GM04504 (cell line): ENCODE measurements at places on chromosomes 7 and 10.
A peak's percentile ranks its signal among the peaks of the same experiment; 100 is the strongest.

- no peak for DNase-seq
Observed at GRCh38 chr10:392705-393037, 257.4 kb downstream of the ZMYND11 start.

GRCh38 chr10:34506786-34507185 is 308.3 kb downstream of the PARD3 start:
- no peak for DNase-seq

- DNase-seq: no peak
Observed at GRCh38 chr10:44411251-44411650, 26.4 kb upstream of the CXCL12 start.

- DNase-seq: no peak
Observed at GRCh38 chr7:82284936-82285519, 158.5 kb downstream of the CACNA2D1 start.

DNA sequence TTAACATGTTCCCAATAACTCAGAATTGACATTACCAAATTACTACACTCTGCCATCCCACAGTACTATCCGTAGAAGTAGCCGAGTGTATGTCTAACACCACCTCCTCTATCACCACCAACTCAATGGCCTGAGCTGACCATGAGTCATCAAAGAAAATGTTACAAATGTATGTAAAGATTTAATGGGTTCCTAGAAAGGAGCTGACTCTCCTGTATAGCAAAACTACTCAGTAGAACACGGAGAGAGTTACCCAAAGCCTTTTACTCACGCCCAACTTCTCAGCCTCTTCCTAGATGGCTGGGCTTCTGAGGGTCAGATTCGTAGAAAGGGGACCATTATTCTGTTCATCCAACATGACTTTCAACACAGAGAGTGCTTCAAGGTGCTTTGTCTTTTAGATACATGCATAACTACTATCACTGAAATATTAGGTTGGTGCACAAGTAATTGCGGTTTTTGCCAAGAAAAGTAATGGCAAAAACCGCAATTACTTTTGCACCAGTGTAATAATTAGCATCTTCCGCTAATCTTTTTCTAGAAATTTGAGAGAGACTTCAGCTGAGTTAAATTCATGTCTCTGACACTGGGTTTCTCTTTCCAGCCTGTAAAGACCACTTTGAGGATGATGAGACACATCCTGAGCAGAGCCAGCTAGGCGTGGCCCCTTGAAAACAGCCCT is 24.0 kb upstream of the NANOS1 start:
- no peak for DNase-seq

- DNase-seq: no peak
Observed at GRCh38 chr7:68417659-68418058, 1180.6 kb upstream of the AUTS2 start.

DNA sequence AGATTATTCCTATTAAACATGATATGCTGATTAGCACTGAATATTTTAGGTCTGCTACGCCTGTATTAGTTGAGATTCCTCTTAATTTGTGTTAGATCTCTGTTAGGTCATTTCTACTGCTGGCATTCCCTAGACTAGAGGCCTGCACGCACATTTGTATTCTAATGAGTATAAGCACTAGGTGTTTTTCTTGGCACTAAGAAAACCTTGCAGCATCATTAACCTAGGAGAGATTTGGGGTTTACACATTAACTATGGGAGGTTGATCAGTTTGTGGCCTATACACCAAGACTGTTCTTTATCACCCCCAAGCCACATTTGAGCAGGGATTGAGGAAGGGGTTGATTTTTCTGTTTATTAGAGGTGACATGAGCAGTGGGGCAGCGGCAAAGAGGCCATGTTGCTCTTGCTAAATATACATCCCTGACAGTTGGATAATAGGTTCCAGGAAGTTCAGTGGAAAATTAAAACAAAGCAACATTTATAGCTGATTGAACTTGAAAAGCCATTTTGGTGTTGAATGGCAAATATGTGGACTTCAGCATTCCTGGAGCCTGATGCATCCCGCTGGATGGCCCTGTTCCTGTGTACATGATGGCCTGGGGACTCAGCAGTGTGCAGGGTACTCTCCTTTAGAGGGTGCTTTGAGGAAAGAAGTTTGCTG is 65.2 kb downstream of the GBF1 start:
- no peak for DNase-seq

DNA sequence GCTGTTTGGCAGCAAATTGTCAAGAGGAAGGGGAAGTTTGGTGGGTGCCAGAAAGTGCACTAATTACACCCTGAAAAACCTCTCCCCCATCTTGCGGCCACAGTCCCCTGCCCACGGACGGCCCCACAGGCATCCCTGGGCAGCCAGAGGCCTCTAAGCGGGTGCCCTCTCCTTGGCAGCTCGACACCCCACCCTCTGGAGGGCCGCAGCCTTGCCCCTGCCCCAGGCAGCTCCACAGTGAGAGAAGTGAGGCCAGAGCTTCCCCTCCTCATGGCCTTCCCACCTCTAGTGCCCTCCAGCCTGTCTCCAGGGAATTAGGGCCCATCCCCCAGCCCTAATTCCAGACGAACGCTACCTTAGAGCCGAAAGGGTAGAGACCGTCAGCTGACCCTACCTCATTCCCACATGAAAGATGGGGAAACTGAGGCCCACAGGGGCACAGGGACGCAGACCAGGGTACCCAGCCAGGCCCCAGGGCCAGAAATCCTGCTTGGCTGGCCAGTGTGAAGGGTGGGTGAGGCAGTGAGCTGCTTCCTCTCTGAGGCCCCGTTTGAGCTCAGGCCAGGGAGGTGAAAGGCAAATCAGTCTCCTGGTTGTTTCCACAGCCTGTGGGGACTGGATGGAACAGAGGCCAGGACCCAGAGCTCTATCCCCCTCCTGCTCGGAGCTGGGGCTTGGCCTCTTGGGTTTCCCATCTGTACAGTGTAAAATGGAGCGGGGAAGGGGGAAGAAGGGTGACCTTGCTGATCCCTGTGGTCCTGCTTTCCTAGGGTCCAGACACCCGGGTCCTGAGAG is 10.0 kb downstream of the ZCCHC24 start:
- no peak for DNase-seq

DNA sequence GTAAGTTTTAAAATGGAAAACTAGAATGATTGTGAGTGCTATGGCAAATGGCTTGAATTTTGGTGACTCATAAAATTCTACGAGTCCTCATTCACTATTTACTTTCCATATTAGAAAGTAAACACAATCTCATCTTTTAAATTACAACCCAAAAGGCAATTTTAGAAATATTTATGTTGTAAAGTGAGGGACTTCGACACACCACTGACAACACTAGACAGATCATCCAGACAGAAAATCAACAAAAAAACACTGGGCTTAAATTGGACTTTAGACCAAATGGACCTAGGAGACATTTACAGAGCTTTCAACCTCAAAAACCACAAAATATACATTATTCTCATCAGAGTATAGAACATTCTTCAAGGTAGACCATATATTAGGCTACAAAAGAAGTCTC is 30.1 kb downstream of the ZNF277 start:
- DNase-seq: no peak

- peak; percentile 80 for DNase-seq
Observed at GRCh38 chr7:1532456-1533254, 2.2 kb downstream of the MAFK start.

DNA sequence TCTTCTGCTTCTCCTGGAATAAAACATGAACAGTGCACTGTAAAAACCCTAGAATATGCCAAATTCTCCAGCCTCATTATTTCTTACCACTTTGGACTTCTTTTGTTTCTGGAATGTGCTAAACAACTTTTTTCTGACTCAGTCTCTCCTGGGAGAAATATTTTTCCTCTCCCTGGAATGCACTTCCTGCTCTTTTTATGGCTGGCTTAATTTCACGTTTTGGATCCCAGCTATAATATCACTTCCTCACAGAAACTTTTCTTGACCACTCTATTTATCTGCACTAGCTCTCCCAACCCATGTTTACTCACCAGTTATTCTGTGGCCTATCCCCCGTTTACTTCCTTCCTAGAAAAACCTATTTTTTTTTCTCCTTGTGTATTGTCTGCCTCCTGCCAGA is 26.7 kb downstream of the ABCB5 start:
- peak; percentile 11 for DNase-seq

- no peak for DNase-seq
Observed at GRCh38 chr10:36555036-36555435, 570.4 kb upstream of the ANKRD30A start.

DNA sequence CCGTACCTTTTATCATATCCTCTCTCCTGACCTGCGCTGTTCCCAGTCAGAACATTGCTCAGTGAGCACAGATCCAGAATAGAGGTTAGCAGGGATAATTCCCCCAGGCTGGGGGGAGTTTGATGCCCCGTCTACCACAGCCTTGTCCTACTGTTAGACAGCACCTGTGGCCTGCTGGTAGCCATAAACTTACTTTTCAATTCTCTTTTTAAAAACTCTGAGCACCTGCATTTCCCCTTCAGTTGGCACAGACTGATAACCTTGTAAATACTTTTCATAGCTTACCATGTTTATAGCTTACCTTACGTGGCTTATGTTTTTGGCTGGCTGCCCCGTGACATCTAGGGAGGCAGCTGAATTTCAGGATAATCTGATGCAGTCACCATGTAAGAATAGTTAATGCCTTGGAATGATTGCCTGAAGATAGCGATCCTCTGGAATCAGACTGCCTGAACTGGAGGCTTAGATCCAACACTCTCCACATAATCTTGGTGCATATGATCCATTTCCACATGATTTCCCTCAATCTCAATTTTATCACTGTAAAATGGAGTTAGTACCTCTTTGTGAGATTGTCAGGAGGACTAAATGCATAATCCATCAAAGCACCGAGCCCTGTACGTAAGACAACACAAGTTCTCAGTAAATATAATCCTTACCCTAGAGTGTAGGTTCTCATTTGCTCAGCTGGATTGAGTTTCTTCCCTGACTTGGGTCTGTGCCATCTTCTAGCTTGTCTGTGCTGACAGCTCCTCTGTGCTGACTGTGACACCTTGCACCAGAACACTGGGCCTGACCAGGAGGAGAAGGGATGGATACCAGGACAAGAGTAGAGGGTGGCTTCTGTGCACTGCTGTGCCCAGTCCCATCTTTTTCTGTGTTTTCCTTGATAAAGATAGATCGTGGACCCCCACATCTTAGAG is 111.7 kb upstream of the GJD4 start:
- DNase-seq: no peak
